ENCODE measurements at places on chromosomes 13 and 19. TPM values are rescaled to one million over a fixed set of nuclear protein-coding genes. Genes with fewer than 3 reads are reported as not detected.

SELENOV gene
- not detected for total RNA-seq

ZNF787 gene
- 20.0 TPM for total RNA-seq

ZNF816 gene
- total RNA-seq = 9.5 TPM

LTBP4 gene
- 23.7 TPM for total RNA-seq

DNA sequence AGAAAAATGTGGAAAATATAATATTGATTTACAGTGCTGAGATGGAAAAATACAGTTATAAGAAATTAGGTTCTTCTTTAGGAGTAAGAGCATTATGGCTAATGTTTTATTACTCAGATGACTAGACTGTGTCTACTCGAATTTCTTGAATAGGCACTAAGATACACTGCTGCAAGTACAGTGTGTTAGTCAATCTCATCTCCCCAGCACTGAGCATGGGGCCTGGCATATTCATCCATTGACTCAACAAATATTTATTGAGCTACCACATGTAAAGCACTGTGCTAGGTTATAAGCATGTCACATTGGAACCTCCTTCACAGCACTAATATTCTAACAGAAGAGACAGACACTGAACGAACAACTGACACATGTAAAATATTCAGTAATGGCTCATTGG is 242.5 kb upstream of the GPC6 start:
- no peaks in the 10 kb centered on the region for H3K36me3 ChIP-seq
- H3K27ac ChIP-seq = no peak overlapping the region
- no peaks in the 10 kb centered on the region for H3K4me1 ChIP-seq
- no peak overlapping the region for H3K4me3 ChIP-seq
- peaks cover 3% of the 10 kb centered on the region for H3K27me3 ChIP-seq
- DNase-seq = no peak

DNA sequence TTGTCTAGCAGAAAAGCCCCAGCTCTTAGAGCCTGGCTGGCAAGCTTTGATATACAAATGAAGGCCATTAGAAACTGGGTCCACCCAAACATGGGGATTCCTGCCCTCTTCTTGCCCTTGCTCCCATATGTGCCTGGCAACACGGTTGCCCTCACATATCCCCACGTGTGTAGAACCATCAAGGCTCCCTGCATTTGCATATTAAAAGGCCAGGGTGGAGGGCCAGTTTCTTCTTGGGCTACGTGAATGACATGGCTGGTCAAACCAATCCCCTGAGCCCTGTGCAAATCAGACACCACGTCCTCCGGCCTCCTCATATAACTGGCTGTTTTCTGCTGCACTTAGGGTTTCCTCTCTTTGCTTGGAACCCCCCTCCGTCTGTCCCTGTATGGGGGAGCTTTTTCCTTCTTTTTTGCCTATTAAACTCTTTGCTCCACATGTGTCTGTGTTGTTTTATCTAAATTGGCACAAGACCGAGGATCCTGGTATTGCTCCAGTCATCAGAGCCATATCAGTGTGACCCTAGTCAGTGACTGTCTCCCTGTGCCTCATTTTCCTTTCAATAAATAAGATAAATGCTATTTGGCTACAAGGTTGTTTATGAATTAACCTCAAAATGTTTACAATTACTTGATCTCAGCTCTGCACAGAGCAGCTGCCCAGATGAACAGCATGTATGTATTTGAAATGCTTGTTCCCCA is 30.3 kb upstream of the CEACAM1 start:
- DNase-seq = no peak
- no peaks in the 10 kb centered on the region for H3K36me3 ChIP-seq
- H3K4me3 ChIP-seq = no peak overlapping the region
- 0 out of 2 replicates have a peak, but pooled peaks cover 5% of the 10 kb centered on the region for H3K27me3 ChIP-seq
- no peaks in the 10 kb centered on the region for H3K4me1 ChIP-seq

- no peak overlapping the region for H3K4me3 ChIP-seq
- DNase-seq = no peak
- H3K27me3 ChIP-seq = no peaks in the 10 kb centered on the region
- H3K4me1 ChIP-seq = peaks cover 15% of the 10 kb centered on the region
- peaks cover 3% of the 10 kb centered on the region for H3K36me3 ChIP-seq
- H3K27ac ChIP-seq = no peak overlapping the region
Observed at GRCh38 chr19:939439-939838, 13.6 kb downstream of the ARID3A start.

GRCh38 chr19:42942187-42942789 is 5.3 kb upstream of the PSG7 start:
- H3K4me3 ChIP-seq = no peak overlapping the region
- H3K36me3 ChIP-seq = no peaks in the 10 kb centered on the region
- H3K4me1 ChIP-seq = no peaks in the 10 kb centered on the region
- DNase-seq = no peak
- H3K27ac ChIP-seq = no peak overlapping the region

GRCh38 chr19:23261496-23262020 is 11.4 kb upstream of the ZNF724 start:
- H3K27me3 ChIP-seq = no peaks in the 10 kb centered on the region
- H3K4me1 ChIP-seq = no peaks in the 10 kb centered on the region
- no peak for DNase-seq
- no peak overlapping the region for H3K4me3 ChIP-seq

GRCh38 chr13:59701261-59701660 is 462.5 kb downstream of the DIAPH3 start:
- no peak overlapping the region for H3K27ac ChIP-seq
- no peaks in the 10 kb centered on the region for H3K27me3 ChIP-seq
- no peaks in the 10 kb centered on the region for H3K4me1 ChIP-seq
- DNase-seq = no peak
- H3K36me3 ChIP-seq = no peaks in the 10 kb centered on the region

- H3K27me3 ChIP-seq = no peaks in the 10 kb centered on the region
- no peak overlapping the region for H3K27ac ChIP-seq
- H3K4me1 ChIP-seq = no peaks in the 10 kb centered on the region
- H3K36me3 ChIP-seq = no peaks in the 10 kb centered on the region
Observed at GRCh38 chr13:22929381-22930126, 251.2 kb upstream of the SGCG start.

GRCh38 chr19:7965259-7965841 is 21.9 kb upstream of the TIMM44 start:
- no peak overlapping the region for H3K27ac ChIP-seq
- H3K4me1 ChIP-seq = no peaks in the 10 kb centered on the region

GRCh38 chr13:67518785-67519184 is 288.6 kb upstream of the PCDH9 start:
- no peaks in the 10 kb centered on the region for H3K27me3 ChIP-seq
- no peak overlapping the region for H3K27ac ChIP-seq
- no peak overlapping the region for H3K4me3 ChIP-seq
- no peaks in the 10 kb centered on the region for H3K36me3 ChIP-seq
- H3K4me1 ChIP-seq = no peaks in the 10 kb centered on the region
- no peak for DNase-seq

- peaks cover 36% of the 10 kb centered on the region for H3K27me3 ChIP-seq
- no peaks in the 10 kb centered on the region for H3K4me1 ChIP-seq
- no peak overlapping the region for H3K4me3 ChIP-seq
Observed at GRCh38 chr13:96223231-96223630, 133.3 kb downstream of the HS6ST3 start.

- H3K36me3 ChIP-seq = no peaks in the 10 kb centered on the region
- no peaks in the 10 kb centered on the region for H3K4me1 ChIP-seq
- DNase-seq = no peak
- H3K4me3 ChIP-seq = no peak overlapping the region
- H3K27ac ChIP-seq = no peak overlapping the region
- no peaks in the 10 kb centered on the region for H3K27me3 ChIP-seq
Observed at GRCh38 chr13:58343076-58343475, 711.5 kb downstream of the PCDH17 start.

GRCh38 chr13:101916775-101917474 is 464.4 kb downstream of the ITGBL1 start:
- peaks cover 74% of the 10 kb centered on the region for H3K27me3 ChIP-seq
- no peak for DNase-seq
- no peak overlapping the region for H3K4me3 ChIP-seq
- 0 out of 2 replicates have a peak, but pooled peaks cover 5% of the 10 kb centered on the region for H3K4me1 ChIP-seq
- no peak overlapping the region for H3K27ac ChIP-seq

GRCh38 chr13:35835989-35836388 is 295.2 kb downstream of the DCLK1 start:
- H3K27me3 ChIP-seq = no peaks in the 10 kb centered on the region
- DNase-seq = no peak
- no peak overlapping the region for H3K4me3 ChIP-seq
- H3K36me3 ChIP-seq = no peaks in the 10 kb centered on the region

- no peak overlapping the region for H3K27ac ChIP-seq
- H3K4me3 ChIP-seq = no peak overlapping the region
- no peaks in the 10 kb centered on the region for H3K36me3 ChIP-seq
- H3K4me1 ChIP-seq = no peaks in the 10 kb centered on the region
Observed at GRCh38 chr13:112241288-112241687, 134.9 kb upstream of the SPACA7 start.

- peaks cover 15% of the 10 kb centered on the region for H3K4me1 ChIP-seq
- H3K4me3 ChIP-seq = no peak overlapping the region
- H3K36me3 ChIP-seq = no peaks in the 10 kb centered on the region
- no peak for DNase-seq
Observed at GRCh38 chr13:71864986-71865873, 1.8 kb downstream of the DACH1 start.

- no peaks in the 10 kb centered on the region for H3K4me1 ChIP-seq
- no peak overlapping the region for H3K27ac ChIP-seq
- H3K4me3 ChIP-seq = no peak overlapping the region
- no peak for DNase-seq
Observed at GRCh38 chr13:48630773-48631172, 23.0 kb upstream of the CYSLTR2 start.

DNA sequence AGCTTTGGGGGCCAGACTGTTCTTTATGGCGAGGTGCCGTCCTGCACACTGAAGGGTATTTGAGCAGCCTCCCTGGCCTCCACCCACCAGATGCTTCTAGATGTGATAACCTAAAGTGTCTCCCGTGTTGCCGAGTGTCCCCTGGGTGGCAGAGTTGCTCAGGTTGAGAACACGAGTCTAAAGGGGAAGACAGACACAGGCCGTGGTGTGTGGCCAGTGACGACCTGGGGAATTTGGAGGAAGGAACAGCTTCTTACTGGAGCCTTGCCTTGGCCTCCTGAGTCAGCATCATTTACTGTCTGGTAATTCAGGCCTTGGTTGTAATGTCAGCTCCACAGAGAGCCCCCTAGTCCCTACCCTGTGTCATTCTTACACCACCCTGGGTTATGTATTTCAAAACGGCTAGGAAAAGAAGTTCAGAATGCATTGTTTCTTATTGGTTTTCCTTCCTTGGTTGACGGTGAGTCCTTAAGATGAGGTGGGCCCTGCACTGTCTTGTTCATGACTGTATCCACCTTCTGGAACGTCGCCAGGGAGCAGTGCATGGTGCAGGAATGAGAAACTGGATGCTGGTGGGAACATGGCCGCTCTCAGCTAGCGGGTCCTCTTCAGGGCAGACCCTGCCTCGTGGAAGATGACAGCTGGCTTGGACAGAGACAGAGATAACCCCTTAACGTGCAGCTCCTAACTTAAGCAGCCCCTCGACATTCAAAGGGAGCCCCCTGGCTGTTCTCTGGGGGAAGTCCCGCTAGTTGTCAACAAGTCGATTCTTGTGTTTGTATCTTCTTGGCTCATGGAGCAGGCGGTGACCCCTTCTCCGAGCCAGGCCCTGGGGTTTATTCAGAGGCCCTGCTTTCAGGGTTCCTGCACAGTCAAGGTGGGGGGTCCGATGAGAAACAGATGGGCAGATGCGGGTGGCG is 7.2 kb downstream of the SIN3B start:
- H3K27ac ChIP-seq = no peak overlapping the region
- no peaks in the 10 kb centered on the region for H3K27me3 ChIP-seq
- H3K4me1 ChIP-seq = peaks cover 18% of the 10 kb centered on the region
- no peak overlapping the region for H3K4me3 ChIP-seq

DNA sequence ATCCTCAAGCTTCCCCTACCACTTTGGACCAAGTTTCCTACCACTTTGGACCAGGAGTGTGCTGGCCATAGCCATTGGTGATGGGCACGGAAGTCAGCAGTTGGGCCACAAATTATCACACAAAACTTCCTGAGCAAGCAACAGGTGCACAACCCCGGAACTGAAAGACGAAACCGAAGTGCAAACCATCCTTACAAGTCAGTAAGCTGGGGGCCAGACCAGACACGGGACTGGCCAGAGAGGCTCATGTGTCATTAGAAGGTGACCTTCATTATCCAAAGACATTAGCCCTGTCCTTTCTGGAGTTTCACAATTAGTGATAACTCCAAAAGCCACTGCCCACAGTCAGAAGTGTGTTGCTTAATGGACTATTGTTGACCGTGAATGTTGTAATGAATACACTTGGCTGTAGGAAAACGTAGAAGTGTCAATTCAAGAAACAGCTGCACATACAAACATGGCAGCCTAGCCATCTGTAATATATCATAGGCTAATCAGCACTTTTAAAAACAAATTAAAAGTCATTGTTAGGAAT is 244.1 kb upstream of the IRS2 start:
- no peak overlapping the region for H3K4me3 ChIP-seq
- no peaks in the 10 kb centered on the region for H3K27me3 ChIP-seq
- no peak for DNase-seq
- no peak overlapping the region for H3K27ac ChIP-seq
- H3K36me3 ChIP-seq = no peaks in the 10 kb centered on the region

- no peaks in the 10 kb centered on the region for H3K36me3 ChIP-seq
- H3K4me3 ChIP-seq = no peak overlapping the region
- DNase-seq = no peak
- H3K27ac ChIP-seq = no peak overlapping the region
- H3K4me1 ChIP-seq = no peaks in the 10 kb centered on the region
Observed at GRCh38 chr13:73039201-73040108, 19.4 kb upstream of the KLF5 start.

DNA sequence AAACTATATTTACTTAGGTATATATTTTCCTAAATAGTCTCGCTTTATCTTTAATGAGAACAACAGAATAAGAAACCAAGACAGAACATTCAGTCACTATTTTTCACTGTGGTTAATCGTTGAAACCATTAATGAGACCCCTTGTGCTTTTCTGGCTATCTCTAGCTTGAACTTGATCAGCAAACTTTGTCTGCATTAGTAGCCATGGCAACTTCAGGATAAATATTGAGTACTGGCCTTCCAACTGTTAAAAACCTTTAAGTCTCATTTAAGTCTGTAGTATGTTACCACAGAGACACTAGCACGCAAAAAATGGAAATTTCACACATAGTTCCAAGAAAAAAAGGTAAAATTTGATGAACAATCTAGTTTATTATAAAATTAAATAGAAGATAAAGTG is 946.0 kb downstream of the SLITRK5 start:
- H3K36me3 ChIP-seq = no peaks in the 10 kb centered on the region
- H3K27me3 ChIP-seq = no peaks in the 10 kb centered on the region
- H3K27ac ChIP-seq = no peak overlapping the region
- H3K4me1 ChIP-seq = no peaks in the 10 kb centered on the region

DNA sequence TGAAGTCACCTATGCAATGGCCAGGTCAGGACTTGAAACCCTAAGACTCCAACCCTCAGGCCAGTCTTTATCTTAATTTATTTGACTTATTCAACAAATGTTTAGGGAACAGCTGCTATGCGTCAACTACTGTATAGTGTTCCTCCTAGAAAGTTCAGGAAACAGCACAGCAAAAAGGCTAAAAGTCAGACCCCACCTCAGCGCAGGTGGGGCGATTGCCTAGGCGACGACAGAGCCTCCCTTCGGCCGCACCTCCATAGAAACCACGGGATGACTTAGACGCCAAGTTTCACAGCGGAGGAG is 502 bp downstream of the VRK3 start:
- peaks cover 16% of the 10 kb centered on the region for H3K4me1 ChIP-seq
- DNase-seq = no peak
- H3K36me3 ChIP-seq = peaks cover 13% of the 10 kb centered on the region
- peak overlapping the region; percentile 74 for H3K4me3 ChIP-seq
- peak overlapping the region; percentile 71 for H3K27ac ChIP-seq

GRCh38 chr19:16366433-16367260 is 42.0 kb downstream of the KLF2 start:
- DNase-seq = no peak
- H3K4me3 ChIP-seq = no peak overlapping the region
- no peak overlapping the region for H3K27ac ChIP-seq
- H3K4me1 ChIP-seq = peaks cover 34% of the 10 kb centered on the region

- no peaks in the 10 kb centered on the region for H3K27me3 ChIP-seq
- no peaks in the 10 kb centered on the region for H3K4me1 ChIP-seq
- H3K4me3 ChIP-seq = peak overlapping the region; percentile 20
Observed at GRCh38 chr13:49620170-49620621, 8.1 kb upstream of the ARL11 start.
